ENCODE measurements at places on chromosomes 7 and 10. TPM values are rescaled to one million over a fixed set of nuclear protein-coding genes. Genes with fewer than 3 reads are reported as not detected.
A peak's percentile ranks its signal among the peaks of the same experiment; 100 is the strongest.

DNA sequence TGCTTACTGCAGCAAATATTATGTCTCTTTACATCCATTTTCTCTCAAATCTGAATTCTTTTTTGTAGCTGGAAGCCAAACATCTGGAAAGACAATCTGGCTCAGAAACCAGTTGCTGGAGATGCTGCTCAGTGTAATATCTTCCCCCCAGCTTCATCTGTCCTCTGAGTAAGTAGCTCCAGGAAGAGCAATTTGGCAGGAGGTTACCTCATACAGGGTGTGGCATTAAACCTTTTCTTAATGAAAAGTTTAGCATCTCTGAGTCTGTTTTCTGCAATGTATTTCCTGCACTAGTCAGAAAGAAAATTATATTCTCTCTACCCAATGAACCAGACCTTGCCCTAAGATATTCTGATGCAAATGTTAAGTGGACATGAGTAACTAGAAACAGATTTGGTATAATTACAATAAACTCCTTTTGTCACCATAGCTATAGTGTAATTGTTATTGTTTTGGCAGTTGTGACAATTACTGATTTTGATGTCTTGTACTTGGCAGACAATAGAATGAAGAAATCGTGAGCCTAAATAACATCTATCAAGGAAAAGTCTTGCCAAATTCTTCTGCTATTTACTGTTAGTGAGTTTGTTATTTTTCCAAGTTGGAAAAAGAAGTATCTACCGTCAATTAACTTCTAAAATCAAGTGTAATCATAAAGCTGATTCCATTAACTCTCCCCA is 123.3 kb downstream of the WDFY4 start:
- H3K27me3 ChIP-seq = no peaks in the 10 kb centered on the region
- no peak overlapping the region for H3K27ac ChIP-seq
- H3K36me3 ChIP-seq = no peaks in the 10 kb centered on the region
- peaks cover 28% of the 10 kb centered on the region for H3K4me1 ChIP-seq

GRCh38 chr7:123725586-123726171 is 23.1 kb downstream of the WASL start:
- peaks cover 6% of the 10 kb centered on the region for H3K36me3 ChIP-seq
- peaks cover 51% of the 10 kb centered on the region for H3K4me1 ChIP-seq

LRRC18 gene
- not detected for total RNA-seq

DNA sequence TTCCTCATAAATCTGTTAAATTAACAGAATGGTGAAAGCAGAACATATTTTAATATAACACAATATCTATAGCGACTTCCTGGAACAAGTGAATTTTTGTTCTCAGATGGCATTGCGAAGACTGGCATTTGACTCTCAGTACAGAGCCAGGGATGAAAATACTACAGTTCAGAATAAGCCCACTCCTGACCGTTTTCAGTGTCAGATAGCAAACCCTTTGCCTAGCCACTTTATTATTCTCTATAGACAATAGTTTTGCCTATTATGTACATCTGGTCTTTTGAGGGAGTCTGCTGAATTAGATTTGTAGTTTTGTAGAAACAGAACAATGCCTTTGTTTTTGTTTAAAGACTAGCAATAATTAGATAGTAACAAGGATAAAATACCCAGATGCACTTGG is 2.3 kb downstream of the MINPP1 start:
- DNase-seq = no peak
- no peak overlapping the region for H3K27ac ChIP-seq
- peaks cover 25% of the 10 kb centered on the region for H3K4me1 ChIP-seq
- peaks cover 27% of the 10 kb centered on the region for H3K36me3 ChIP-seq
- H3K27me3 ChIP-seq = no peaks in the 10 kb centered on the region
- H3K4me3 ChIP-seq = no peak overlapping the region

DNA sequence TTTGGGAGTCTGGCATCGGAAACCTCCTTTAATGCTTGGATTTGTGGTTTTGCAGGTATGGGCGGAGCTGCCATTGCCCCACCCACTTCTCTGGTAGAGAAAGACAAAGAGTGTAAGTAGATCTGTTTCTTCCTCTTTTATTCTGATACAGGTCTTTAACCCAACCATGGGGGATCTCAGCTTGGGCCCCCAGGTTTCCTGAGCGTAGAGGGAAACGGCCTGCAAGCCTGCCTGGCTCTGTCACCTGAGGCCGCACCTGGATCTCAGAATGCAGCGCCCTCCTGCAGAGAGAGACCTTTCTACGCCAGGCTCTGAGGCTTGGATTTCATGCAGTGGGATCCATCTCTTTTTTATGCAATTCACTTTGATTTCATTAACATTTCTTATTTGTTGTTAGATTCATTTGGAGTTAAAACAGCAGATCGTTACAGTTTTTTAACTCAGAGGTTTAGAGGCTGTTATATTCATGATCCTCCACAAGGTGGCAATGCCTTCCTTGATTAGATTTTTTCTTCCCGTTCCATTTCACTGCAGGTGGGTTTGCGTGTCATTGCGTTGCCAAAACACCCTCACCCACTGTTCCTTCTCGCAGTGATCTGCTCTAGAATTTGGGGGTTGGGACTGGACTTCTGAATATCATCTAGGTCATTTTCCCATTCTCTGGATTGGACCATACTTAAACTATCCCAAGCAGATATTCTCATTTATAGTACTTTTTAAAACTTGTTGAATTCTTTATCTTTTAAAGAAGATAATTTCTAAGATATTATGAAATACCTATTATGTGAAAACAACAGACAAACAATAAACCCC is 20.0 kb downstream of the RBM17 start:
- no peak overlapping the region for H3K4me3 ChIP-seq
- H3K36me3 ChIP-seq = peaks cover 99% of the 10 kb centered on the region
- H3K27me3 ChIP-seq = no peaks in the 10 kb centered on the region
- H3K4me1 ChIP-seq = peaks cover 19% of the 10 kb centered on the region
- no peak for DNase-seq
- H3K27ac ChIP-seq = no peak overlapping the region

DNA sequence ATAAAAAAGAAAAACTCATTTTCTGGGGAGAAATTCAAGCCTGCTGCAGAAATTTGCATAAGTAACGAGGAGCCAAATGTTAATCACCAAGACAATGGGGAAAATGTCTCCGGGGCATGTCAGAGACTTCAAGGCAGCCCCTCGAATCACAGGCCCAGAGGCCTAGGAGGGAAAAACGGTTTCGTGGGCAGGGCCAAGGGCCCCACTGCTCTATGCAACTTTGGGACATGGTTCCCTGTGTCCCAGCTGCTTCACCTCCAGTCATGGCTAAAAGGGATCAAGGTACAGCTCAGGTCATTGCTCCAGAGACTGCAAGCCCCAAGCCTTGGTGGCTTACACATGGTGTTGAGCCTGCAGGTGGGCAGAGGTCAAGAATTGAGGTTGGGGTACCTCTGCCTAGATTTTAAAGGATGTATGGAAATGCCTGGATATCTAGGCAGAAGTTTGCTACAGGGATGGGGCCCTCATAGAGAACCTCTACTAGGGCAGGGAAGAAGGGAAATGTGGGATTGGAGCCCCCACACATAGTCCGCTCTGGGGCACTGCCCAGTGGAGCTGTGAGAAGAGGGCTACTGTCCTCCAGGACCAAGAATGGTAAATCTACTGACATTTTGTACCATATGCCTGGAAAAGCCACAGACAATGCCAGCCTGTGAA is 8.4 kb downstream of the MACC1 start:
- no peaks in the 10 kb centered on the region for H3K36me3 ChIP-seq
- DNase-seq = peak; percentile 43
- H3K27me3 ChIP-seq = no peaks in the 10 kb centered on the region
- H3K4me1 ChIP-seq = no peaks in the 10 kb centered on the region
- no peak overlapping the region for H3K4me3 ChIP-seq

- no peak for DNase-seq
- H3K36me3 ChIP-seq = no peaks in the 10 kb centered on the region
- no peaks in the 10 kb centered on the region for H3K4me1 ChIP-seq
- no peak overlapping the region for H3K4me3 ChIP-seq
- H3K27ac ChIP-seq = no peak overlapping the region
- no peaks in the 10 kb centered on the region for H3K27me3 ChIP-seq
Observed at GRCh38 chr10:116469437-116469836, 41.8 kb downstream of the PNLIPRP3 start.

Measured in spleen (tissue), 13 donors.